Stimulated activated naive B cell treated with anti-CD40 and anti-IgM and Interleukin-4, amounts not matched to agents 10 μg/mL and 1 μg/mL and 100 μg/mL, for 72 hours (primary cell): ENCODE measurements at places on chromosomes 7 and 10.

DNA sequence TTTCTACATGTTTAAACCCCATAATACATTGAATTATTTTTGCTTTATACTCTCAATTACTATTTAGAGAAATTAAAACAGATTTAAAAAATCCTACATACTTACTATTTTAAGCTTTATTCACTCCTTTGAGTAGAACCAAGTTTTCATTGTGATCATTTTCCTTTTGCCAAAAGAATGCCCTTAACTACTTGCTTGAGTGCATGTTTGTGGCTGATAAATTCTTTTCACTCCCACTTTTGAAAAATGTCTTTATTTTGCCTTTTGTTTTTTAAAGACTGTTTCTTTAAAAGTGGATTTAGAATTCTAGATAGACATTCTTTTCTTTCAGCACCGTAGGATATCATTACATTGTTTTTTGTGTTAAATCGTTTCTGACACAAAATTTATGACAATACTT lies 22.3 kb upstream of the AGR3 start:
- no peak for DNase-seq

DNA sequence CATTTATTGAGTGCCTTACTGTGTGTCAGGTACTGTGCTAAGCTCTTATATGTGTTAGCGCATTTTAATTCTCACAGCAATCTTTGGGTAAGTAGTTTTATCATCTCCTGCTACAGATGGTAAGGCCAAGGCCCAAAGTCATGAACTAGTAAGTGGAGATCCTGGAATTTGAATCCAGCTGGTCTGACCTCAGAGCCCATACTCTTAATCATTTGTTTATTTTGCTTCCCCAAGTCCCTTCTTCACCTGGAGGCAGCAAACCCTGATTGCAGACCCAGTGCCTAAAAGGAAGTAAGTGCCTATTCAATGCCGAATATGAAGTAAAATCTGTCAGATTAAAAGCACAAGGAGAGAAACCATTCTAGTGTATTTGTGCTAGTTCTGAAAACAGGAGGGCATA lies 182.9 kb upstream of the TCF7L2 start:
- no peak for DNase-seq

DNA sequence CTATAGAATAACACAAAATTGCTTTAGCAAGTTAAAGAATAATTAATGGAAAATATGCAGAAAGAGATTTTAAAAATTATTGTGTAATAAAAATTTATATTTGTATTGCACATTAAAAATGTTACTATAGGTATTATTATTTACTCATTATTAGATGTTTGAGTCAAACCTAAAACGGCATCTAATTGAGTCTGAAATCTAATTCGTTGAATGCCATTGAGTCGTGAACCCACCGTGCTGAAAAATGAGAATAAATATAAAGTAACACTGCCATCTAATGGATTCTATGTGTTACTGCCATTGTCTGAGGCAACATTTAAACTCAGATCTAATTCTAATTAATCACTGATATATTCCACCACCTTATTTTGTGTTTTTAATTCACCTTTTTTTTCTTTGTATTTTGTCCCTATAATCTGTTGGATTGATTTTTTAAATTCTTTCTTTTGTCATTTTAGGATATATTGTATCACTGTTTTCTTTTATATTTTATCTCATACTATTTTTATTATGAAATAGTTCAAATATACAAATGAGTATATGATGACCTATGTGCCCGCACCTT lies 62.2 kb downstream of the SAMD9 start:
- DNase-seq: no peak

GRCh38 chr10:57818522-57818921 lies 449.2 kb downstream of the IPMK start:
- no peak for DNase-seq

DNA sequence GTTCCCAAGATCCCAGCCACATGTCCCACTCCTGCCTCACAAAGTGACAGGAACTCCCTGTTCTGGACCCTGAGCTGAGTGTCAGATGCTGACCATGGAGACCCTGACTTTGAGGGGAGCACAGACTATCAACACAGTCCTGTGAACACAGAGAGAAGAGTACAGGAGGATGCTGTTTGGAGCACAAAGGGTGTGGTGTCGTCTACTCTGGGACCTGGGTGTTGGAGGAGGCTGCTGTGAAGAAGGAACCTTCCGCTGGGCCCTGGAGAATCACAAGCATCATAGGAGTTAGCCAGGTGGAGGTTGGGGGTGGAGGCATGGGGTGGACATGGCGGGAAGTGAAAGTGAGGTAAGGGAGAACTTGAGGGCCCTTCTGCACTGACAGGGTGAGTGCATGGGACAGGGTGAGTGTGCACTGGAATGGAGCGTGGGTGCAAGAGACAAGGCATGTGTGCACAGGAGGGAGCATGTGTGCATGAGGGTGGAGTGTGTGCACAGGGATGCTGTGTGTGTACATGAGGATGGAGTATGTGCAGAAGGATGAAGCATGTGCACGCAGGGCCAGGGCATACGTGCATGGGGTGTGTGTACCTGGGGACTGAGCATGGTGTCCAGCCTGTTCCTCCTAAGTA lies 70.7 kb upstream of the ANTXRL start:
- DNase-seq: no peak

DNA sequence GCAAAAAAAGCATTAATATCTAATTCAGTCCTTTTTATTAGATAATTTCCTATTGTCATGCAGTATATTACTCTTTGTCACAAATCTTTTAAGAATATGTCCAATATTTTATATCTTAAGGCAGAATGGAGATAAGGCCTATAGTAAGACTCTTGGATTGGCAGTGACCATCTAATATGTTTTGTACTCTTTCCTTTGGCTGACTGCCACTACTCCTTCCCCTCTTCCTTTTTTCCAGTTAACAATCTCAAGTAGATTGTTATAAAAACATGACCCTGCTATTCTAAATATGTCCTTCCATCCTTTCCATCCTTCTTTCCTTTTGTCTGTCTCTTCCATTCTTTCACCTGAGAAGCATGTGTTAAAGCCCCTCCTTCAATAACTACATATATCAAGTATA lies 92.8 kb upstream of the TMEM168 start:
- DNase-seq: no peak

GRCh38 chr7:38934536-38934935 lies 25.5 kb upstream of the VPS41 start:
- DNase-seq: no peak

- no peak for DNase-seq
Observed at GRCh38 chr10:71099731-71100361, 112.5 kb upstream of the UNC5B start.
